ENCODE measurements at places on chromosomes 6 and 20. TPM values are rescaled to one million over a fixed set of nuclear protein-coding genes. Genes with fewer than 3 reads are reported as not detected.

Gene BEND3
- total RNA-seq = 22.4 TPM

GRCh38 chr6:34475238-34475682 lies 9.4 kb downstream of the PACSIN1 start:
- no peaks in the 10 kb centered on the region for H3K36me3 ChIP-seq
- no peak overlapping the region for H3K27ac ChIP-seq
- no peak for DNase-seq
- H3K4me1 ChIP-seq = peaks cover 2% of the 10 kb centered on the region
- H3K27me3 ChIP-seq = no peaks in the 10 kb centered on the region
- no peak overlapping the region for H3K4me3 ChIP-seq

- no peaks in the 10 kb centered on the region for H3K36me3 ChIP-seq
- no peak overlapping the region for H3K27ac ChIP-seq
- H3K4me1 ChIP-seq = peaks cover 27% of the 10 kb centered on the region
- H3K27me3 ChIP-seq = no peaks in the 10 kb centered on the region
- no peak overlapping the region for H3K4me3 ChIP-seq
- DNase-seq = no peak
These were observed 92.6 kb downstream of the JARID2 start for GRCh38 chr6:15338476-15338875.

- H3K36me3 ChIP-seq = no peaks in the 10 kb centered on the region
- no peaks in the 10 kb centered on the region for H3K4me1 ChIP-seq
- H3K27me3 ChIP-seq = peaks cover 6% of the 10 kb centered on the region
- no peak for DNase-seq
- H3K4me3 ChIP-seq = no peak overlapping the region
- no peak overlapping the region for H3K27ac ChIP-seq
These were observed 45.7 kb upstream of the TGM2 start for GRCh38 chr20:38210741-38211140.

DNA sequence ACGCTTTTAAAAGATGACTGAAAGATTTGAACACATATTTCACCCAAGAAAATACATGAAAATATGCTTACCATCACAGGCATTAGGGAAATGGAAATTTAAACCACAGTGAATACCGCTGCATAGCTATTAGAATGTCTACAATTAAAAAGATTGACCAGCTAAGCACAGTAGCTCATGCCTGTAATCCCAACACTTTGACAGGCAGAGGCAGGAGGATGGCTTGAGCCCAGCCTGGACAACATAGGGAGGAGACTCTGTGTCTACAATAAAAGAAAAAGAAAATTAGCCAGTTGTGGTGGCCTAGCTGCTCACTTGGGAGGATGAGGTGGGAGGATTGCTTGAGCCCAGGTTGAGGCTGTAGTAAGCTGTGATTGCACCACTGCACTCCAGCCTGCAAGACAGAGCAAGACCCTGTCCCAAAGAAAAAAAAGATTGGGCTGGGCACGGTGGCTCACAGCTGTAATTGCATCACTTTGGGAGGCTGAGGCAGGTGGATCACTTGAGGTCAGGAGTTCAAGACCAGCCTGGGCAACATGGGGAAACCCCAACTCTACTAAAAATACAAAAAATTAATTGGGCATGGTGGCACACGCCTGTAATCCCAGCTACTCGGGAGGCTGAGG lies 163.7 kb upstream of the AKAP12 start:
- H3K4me1 ChIP-seq = no peaks in the 10 kb centered on the region
- H3K27ac ChIP-seq = peak overlapping the region; percentile 90
- H3K27me3 ChIP-seq = no peaks in the 10 kb centered on the region
- no peak overlapping the region for H3K4me3 ChIP-seq

Gene TMEM14B
- total RNA-seq = 56.2 TPM

GRCh38 chr6:90107771-90108282 lies 188.8 kb downstream of the BACH2 start:
- no peak overlapping the region for H3K27ac ChIP-seq
- no peaks in the 10 kb centered on the region for H3K4me1 ChIP-seq
- no peaks in the 10 kb centered on the region for H3K27me3 ChIP-seq
